ENCODE measurements at places on chromosomes 6 and 20.

GRCh38 chr6:134537146-134537555, 219.2 kb upstream of the SGK1 start:
- DNase-seq, result no peak

- no peak for DNase-seq
These were observed 84.7 kb downstream of the PHACTR3 start for GRCh38 chr20:59688999-59689398.

- peak; percentile 49 for DNase-seq
These were observed 50.3 kb downstream of the DEK start for GRCh38 chr6:18214003-18214402.

DNA sequence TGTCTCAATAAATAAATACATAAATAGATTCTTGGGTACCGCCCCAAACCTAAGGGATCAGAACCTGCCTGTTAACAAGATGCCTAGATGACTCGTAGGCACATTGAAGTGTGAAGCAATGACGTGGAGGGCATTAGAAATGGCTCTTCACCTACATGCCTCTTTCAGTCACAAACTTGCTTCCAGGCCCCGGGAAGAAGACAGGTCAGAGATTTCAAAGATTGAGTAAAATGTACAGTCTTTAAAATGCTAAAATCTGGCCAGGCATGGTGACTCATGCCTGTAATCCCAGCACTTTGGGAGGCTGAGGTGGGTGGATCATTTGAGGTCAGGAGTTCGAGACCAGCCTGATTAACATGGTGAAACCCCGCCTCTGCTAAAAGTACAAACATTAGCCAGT, 480.8 kb upstream of the JARID2 start:
- no peak for DNase-seq

- no peak for DNase-seq
These were observed 4.8 kb downstream of the BCAS1 start for GRCh38 chr20:54065601-54066038.

DNA sequence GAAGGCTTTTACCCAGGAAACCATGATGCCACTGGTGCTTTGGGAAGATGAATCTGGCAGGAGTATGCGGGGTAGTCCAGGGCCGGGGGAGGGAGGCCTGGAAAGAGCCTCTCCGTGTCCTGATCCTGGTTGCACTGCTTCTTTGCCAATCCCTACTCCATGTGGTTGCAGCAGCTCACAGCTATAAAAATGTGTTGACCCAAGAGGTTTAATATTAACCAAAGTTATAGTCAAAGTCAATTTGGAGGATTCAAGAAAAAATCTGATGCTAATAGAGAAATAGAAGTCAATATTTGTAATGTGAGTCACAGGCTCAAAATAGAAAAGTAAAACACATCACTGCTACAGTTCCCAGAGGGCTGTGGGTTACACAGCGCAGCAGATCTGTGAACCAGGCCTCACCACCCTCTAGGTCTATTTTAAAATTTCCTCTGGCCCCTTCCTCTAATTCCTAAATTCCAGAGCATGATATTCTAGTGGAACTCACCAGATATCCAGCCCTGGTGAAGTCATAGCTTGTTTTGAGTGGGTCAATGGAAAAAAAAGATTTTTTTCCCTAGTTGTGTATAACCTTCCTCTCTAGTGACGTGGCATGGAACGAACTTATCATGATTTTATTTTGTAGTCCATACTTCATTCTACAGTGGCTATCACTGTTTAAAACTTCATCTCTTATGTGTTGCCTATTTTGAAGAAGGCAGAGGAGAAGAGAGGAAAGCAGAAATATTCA, 63.2 kb upstream of the BMP2 start:
- no peak for DNase-seq

DNA sequence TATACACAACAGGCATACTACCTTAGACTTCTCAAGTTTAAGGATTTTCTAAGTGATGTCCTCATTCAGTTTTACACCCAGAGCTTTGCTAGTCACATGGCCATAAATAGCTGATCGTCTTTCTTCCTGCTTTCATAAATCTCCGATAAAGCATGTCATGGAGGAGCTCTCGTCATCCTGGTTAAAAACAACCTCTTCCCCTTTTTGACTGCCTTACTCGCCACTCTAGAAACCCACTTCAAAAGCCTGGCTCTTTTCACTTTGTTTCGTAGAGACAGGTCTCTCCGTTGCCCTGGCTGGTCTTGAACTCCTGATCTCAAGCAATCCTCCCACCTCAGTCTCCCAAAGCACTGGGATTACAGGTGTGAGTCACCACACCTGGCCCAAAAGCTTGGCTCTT, 67.0 kb upstream of the SMIM29 start:
- DNase-seq, result peak; percentile 54

GRCh38 chr20:42295592-42295991, 677.4 kb upstream of the CHD6 start:
- no peak for DNase-seq

DNA sequence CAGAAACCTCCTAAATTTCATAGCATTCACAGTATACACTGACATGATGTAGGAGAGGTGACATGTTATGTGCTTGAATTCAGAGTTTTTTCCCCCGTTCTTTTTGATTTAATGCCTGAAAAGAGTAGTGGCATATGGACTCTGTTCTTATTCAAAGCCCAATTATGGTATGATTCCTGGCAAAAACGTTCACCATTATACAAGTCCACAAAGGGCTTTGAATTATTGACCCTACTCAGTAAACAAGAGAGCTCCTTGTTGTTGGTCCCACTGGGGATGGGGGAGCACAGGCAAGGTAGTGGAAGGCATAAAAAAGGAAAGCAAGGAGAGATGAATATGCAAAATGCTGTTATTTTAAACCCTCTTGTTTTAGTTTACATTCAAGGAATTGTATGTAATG, 136.0 kb upstream of the AHI1 start:
- DNase-seq, result no peak

GRCh38 chr6:125910527-125910926, 46.0 kb upstream of the HINT3 start:
- peak; percentile 41 for DNase-seq

- no peak for DNase-seq
These were observed 22.8 kb downstream of the PANK2 start for GRCh38 chr20:3911956-3912355.

- DNase-seq, result no peak
These were observed 21.6 kb upstream of the FOXP4 start for GRCh38 chr6:41524634-41525011.

DNA sequence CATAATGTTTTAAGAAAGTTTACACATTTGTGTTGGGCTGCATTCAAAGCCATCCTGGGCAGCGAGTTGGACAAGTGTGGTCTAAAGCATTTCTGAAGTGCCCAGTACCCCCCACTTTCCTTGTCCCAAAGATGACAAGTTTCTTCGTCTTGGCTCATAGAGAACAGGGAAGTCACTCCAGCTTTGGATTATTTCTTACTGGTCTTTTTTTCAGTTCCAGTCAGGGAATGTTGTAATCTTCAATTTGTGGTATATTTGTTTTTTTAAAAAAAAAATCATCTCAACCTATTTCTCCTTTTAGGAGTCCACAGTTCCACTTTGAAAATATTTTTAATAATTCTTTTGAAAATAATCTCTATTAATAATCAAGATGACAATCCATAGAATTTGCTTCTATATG, 34.0 kb downstream of the SLX4IP start:
- no peak for DNase-seq

GRCh38 chr6:1137849-1138248, 174.0 kb upstream of the FOXQ1 start:
- DNase-seq, result no peak

- no peak for DNase-seq
These were observed 57.6 kb downstream of the FAM50B start for GRCh38 chr6:3906846-3907151.

DNA sequence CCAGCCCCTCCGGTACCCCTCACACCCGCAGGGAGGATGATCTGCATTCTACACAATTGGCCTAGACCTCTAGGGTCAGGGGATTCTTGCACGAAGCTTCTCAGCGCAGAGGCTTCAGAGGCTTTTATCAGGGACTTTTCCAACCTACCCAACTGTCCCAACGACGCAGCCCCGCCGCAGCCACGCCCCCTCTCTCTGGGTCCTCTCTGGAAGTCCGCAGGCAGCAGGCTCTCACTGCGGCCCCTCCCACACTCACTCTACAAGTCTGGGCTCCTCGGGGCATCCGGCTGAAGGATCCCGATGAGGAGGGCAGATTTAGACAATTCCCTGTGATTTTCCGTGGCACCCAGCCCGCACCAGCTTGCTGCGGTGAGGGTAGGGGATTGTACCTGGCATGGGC, 227.7 kb upstream of the RNF24 start:
- no peak for DNase-seq

DNA sequence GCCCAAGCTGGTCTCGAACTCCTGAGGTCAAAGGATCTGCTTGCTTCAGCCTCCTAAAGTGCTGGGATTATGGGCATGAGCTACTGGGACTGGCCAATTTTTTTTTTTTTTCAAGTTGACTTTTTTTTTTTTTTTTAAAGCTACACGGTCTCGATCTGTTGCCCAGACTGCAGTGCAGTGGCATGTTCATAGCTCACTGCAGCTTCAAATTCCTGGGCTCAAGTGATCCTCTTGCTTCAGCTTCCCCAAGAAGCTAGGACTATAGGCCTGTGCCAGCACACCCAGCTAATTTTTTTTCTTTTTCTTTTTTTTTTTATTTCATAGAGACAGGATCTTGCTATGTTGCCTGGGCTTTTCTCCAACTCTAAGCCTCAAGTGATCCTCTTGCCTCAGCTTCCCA, 59.5 kb downstream of the NCOA3 start:
- DNase-seq, result no peak

DNA sequence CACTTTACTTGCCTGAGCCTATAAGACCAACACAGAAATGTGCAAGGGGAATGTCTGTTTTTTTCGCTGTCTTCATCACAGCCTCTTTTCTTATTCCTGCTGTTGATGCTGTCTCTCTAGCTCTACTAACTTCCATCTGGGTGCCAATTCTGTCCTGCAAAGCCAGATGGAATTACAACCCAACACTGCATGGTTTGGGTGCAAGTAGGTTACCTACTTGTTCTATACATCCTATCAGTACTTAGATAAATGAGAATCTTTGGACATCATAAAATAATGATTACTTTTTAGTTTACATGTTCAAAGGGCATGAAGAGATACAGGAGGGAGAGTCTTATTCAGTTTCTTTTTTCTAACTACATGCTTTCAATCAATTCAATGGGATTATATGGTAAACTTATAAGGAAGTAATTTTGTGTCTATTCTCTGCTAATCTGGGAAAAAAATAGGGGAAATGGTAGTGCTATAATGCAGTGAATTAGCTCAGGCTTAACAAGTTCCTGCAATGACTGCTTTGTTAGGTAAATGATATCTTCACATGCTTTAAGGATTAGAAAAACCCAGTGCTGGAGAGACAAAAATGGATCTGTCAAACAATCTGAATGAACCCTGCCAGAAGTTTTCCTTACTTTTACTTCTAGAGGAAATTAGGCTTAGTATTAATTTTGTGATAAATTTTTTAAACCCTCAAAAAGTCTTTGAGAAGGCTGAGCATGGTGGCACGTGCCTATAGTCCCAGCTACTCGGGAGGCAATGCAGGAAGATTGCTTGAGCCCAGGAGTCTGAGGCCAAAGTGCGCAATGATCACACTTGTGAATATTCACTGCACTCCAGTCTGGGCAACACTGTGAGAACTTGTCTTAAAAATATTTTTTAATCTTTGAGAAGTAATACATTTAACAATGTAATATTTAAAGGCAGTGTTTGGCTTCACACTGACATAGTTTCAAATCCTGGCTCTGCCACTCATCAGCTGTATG, 86.5 kb upstream of the E2F3 start:
- no peak for DNase-seq

GRCh38 chr20:56566621-56567020, 33.6 kb downstream of the FAM209B start:
- no peak for DNase-seq

DNA sequence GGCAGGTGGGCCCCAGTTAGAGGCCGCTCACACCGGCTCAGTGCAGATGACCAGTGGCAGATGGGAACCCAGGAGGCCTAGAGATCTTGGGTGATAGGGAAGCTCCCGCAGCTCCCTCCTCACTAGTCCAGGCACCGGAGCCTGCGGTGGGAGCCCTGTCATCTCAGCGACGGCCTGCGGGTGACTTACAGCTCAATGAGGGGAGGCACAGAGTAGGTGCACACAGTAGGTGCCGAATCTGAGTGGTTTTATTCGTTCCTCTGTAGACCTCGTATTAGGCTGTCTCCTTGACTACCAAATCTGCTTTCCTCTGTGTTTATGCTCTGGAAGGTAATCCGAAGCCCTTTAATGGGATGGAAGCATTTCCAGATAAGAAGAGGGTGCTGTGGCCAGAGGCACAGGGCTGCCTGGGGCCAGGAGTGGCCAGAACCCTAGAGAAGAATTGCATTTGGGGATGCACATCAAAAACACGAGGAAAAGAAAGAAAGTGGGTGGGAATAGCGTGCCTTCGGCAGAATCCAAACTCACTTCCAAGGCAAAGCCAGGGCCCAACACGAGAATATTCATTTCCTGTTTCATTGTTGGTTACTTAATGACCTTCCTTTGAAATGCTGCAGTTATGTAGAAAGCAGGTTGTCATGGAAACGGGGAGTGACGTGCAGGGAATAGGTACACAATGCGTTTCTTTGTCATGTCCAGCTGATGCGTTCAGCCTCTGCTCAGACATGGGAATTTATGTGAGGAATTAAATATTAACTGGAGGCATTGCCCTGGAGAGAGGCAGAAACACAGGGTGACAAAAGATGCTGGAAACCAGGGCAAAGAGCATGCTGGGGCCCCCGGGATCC, 24.7 kb downstream of the MYT1 start:
- no peak for DNase-seq

DNA sequence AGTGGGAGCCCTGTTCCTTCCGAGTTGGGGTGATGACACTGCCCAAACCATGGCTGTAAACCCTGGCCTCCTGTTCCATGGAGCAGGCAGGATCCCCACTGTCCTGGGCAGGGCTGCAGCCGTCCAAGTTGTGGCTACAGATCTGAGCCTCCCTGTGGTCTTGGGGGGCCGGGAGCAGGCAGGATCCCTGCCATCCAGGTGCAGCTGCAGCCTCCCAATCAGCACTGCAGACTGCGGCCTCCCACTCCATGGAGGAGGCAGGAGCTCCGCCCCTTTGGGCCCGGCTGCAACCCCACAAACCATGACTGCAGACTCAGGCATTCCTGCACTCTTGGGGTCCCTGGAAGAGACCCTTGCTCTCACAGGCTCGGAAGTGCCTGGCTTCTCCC, 872.1 kb upstream of the GJE1 start:
- DNase-seq, result no peak

GRCh38 chr6:4801491-4802110, 25.4 kb downstream of the CDYL start:
- peak; percentile 43 for DNase-seq

- DNase-seq, result no peak
These were observed 129.5 kb downstream of the BTBD9 start for GRCh38 chr6:38510205-38510604.

GRCh38 chr6:56514395-56514794, 128.3 kb downstream of the DST start:
- no peak for DNase-seq

DNA sequence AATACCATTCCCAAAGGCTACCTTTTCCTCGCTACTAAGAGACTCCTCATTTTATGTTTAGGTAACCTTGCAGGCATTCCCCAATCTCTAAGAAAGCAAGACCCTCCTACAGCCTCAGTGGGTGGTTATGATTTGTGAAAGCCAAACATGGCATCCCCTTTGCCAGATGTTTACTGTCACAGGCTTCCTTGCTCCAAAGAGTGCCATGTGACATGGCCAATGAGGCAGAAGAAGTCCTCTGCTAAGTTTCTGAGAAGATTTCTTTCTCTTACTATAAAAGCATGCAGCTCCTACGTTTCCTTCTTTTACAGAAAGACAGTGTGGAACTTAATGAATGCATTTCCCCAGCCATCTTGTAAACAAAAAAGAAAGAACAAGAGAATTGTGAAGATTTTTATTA, 688.2 kb downstream of the TBC1D32 start:
- no peak for DNase-seq

All from GM13976 (cell line).